ENCODE measurements at places on chromosomes 2 and 18.

- no peak for DNase-seq
These were observed 39.3 kb downstream of the RAB10 start for GRCh38 chr2:26072925-26073768.

GRCh38 chr18:41537666-41538065 is 417.4 kb upstream of the PIK3C3 start:
- DNase-seq, result no peak

DNA sequence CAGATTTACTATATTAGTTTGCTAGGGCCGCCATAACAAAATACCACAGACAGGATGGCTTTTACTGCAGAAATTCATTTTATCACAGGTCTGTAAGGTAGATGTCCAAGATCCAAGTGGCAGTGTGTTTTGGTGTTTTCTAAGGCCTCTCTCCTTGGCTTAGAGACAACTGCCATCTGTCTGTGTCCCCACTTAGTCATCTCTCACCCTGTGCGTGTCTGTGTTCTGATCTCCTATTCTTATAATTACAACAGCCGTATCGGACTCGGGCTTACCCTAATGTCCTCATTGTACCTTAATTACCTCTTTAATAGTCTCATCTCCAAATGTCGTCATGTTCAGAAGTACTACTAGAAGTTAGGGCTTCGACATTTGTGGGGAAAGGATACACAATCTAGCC is 362.3 kb upstream of the CDH19 start:
- no peak for DNase-seq

DNA sequence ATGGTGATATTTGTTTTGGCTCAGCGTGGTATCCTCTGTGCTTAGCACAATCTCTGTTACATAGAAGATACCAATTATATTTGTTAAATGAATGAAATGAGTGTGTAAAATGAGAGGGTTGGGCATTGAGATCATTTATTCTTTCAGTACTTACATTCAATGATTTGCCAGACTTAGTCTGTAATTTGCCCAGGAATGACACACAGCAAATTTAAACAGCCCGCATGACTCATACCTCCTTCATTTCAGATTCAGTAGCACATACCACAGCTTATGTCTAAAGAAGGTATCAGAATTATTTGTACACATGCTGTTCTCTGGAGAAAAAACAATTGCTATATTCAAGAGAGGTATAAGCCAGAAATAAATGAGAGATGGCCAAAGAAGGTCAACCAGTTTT is 37.0 kb downstream of the KLHL14 start:
- DNase-seq, result no peak

DNA sequence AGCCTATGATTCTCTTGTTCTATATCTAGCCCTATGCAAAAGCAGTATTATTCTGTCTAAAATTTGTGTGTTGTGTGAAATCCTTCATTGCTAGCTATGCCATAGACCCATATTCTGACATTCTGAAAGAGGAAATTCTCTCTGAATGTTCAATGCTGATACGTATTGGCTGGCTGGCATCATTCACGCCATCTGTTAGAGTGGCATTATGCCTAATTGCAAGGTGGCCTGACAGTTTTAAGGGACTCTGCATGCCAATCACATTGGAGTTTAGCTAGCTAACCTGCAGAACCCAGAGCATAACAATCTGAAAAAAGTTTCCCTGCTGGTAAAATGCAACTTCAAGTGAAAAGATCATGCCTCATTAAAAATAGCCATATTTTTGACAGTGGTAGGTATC is 316.0 kb downstream of the SOX11 start:
- DNase-seq, result no peak

- no peak for DNase-seq
These were observed 376.5 kb downstream of the TMEM182 start for GRCh38 chr2:103138123-103138901.

GRCh38 chr18:31176531-31176930 is 13.9 kb upstream of the DSC1 start:
- no peak for DNase-seq

DNA sequence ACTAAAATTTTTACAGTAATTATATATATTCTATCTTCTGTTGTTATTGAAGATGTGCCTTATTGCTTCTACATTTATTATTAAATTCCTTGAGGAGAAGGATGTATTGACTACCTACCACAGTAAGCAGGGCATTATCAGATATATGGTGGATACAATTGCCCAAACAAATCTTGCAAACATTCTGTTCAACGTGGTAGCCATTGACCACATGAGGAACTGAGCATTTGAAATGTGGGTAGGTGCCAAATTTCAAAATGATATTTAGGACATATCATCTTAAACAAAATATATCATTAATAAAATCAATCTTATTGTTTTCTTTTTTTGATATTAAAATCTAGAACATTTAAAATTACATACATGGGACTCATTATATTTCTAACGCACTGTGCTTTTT is 11.1 kb downstream of the SCN3A start:
- no peak for DNase-seq
